Lung (tissue), 17 donors: ENCODE measurements at places on chromosomes 6 and 20. TPM values are rescaled to one million over a fixed set of nuclear protein-coding genes. Genes with fewer than 3 reads are reported as not detected.
A peak's percentile ranks its signal among the peaks of the same experiment; 100 is the strongest.

GRCh38 chr6:12576389-12576788 is 140.2 kb upstream of the PHACTR1 start:
- H3K36me3 ChIP-seq = no peaks in the 10 kb centered on the region
- H3K27me3 ChIP-seq = no peaks in the 10 kb centered on the region
- H3K4me1 ChIP-seq = no peaks in the 10 kb centered on the region
- no peak overlapping the region for H3K27ac ChIP-seq

DNA sequence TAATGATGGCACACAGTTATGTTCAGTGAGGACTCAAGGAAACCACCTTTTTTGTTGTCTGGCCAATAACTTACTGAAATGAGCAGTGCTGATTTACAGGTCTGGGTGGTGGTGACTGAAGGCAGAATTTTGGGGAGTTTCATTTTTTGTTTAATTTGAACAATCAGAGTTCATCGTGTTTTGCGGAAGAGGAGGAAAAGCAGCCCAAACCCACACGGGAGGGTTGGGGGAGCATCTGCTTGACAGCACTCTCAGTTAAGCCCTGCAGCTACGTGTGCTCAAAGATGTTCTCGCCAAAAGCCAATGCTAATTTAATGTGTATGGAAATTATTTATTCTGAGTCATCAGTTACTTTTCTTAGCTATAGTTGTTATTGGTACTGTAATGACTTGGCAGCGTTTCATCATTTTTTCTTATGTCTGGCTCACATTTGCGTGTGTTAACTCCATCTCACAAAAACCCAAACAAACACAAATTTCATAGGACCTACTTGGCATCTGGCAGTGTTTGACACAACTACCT is 89.2 kb downstream of the UST start:
- DNase-seq = peak; percentile 78
- H3K27me3 ChIP-seq = no peaks in the 10 kb centered on the region
- no peak overlapping the region for H3K4me3 ChIP-seq
- no peaks in the 10 kb centered on the region for H3K4me1 ChIP-seq
- H3K36me3 ChIP-seq = no peaks in the 10 kb centered on the region

DNA sequence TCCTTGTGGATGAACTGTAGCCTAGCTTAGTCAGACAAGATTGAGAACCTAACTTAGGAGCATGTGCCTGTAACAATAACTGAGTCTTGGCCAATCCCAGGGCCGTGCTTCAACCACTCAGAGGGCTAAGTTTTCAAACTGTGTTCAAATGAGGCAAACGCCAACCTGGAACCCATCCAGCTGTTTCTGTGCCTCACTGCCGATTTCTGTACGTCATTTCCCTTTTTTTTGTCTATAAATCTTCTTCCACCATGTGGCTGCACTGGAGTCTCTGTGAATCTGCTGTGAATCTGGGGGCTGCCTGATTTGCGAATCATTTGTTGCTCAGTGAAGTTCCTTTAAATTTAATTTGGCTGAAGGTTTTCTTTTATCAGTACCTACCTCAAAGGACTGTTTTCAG is 115.0 kb upstream of the CHD6 start:
- peak; percentile 5 for DNase-seq
- H3K36me3 ChIP-seq = no peaks in the 10 kb centered on the region
- H3K4me1 ChIP-seq = no peaks in the 10 kb centered on the region

GRCh38 chr6:49003348-49003747 is 459.7 kb downstream of the MMUT start:
- no peak for DNase-seq
- no peak overlapping the region for H3K27ac ChIP-seq
- no peaks in the 10 kb centered on the region for H3K36me3 ChIP-seq
- no peaks in the 10 kb centered on the region for H3K27me3 ChIP-seq
- H3K4me3 ChIP-seq = no peak overlapping the region

DNA sequence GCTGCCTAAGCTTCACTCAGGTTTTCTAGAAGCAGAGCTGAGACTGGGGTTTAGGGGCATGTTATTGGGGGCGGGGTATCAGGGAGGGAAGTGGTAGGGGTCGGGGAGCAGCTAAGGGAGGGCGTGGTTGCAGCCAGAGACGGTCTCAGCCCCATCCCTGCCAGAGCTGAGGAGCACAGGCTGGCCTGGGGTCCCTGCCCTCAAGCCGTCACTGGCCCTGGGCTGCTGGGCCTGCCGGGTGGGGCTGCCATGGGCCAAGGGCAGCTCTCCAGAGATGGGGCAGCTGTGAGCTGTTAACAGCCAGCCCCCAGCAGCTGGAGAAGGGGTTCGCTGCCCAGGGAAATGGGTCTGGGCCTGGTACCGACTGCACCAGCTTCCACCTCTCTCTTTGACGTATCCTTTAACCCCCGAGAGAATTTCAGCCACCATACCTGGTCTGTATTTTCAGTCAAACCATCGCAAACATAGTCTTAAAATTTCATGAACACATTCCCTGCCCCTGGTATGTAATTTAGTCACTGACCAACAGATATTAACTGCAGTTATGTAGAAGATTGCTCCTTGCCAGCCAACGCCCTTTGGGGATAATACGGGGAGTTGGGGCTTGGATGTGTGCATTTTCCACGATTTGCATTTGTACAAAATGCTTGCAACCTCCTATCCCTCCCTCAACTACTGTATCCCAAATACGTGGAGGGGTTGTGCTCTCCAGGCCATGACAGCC is 253.4 kb downstream of the TAF4 start:
- H3K36me3 ChIP-seq = no peaks in the 10 kb centered on the region
- H3K4me1 ChIP-seq = no peaks in the 10 kb centered on the region
- no peaks in the 10 kb centered on the region for H3K27me3 ChIP-seq
- no peak overlapping the region for H3K4me3 ChIP-seq

- H3K4me1 ChIP-seq = no peaks in the 10 kb centered on the region
- H3K36me3 ChIP-seq = no peaks in the 10 kb centered on the region
- no peak for DNase-seq
- no peaks in the 10 kb centered on the region for H3K27me3 ChIP-seq
Observed at GRCh38 chr6:41970436-41970846, 28.8 kb upstream of the CCND3 start.

GRCh38 chr6:13519839-13520238 is 32.4 kb upstream of the GFOD1 start:
- H3K4me3 ChIP-seq = no peak overlapping the region
- H3K36me3 ChIP-seq = no peaks in the 10 kb centered on the region
- no peaks in the 10 kb centered on the region for H3K4me1 ChIP-seq

GRCh38 chr6:33440649-33441309 is 13.6 kb upstream of the ZBTB9 start:
- H3K27ac ChIP-seq = no peak overlapping the region
- no peaks in the 10 kb centered on the region for H3K4me1 ChIP-seq

- no peaks in the 10 kb centered on the region for H3K27me3 ChIP-seq
- DNase-seq = peak; percentile 46
- no peak overlapping the region for H3K4me3 ChIP-seq
- no peaks in the 10 kb centered on the region for H3K4me1 ChIP-seq
Observed at GRCh38 chr6:34414999-34415858, 10.6 kb downstream of the RPS10 start.

DNA sequence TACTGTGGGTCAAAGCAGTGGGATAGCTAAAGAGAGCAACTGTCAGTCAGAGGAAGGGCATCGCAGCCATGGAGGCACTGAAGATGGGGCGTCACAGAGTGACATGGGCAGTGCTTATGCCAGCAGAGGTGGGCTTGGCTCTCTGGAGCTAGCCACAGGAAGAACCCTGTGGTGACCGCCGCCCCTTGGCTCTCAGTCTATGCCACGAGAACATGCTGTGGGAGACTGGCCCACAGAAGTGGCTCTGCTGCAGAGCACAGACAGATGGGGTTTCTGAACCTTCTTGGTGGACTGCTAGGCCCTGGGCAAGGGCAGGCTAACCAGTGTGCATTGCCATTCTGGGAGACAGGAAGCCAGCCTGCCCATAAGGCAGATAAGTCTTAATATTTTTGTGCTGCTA is 290.0 kb upstream of the SUPT3H start:
- H3K27me3 ChIP-seq = peaks cover 34% of the 10 kb centered on the region
- no peaks in the 10 kb centered on the region for H3K36me3 ChIP-seq
- no peak overlapping the region for H3K4me3 ChIP-seq
- no peak overlapping the region for H3K27ac ChIP-seq

DNA sequence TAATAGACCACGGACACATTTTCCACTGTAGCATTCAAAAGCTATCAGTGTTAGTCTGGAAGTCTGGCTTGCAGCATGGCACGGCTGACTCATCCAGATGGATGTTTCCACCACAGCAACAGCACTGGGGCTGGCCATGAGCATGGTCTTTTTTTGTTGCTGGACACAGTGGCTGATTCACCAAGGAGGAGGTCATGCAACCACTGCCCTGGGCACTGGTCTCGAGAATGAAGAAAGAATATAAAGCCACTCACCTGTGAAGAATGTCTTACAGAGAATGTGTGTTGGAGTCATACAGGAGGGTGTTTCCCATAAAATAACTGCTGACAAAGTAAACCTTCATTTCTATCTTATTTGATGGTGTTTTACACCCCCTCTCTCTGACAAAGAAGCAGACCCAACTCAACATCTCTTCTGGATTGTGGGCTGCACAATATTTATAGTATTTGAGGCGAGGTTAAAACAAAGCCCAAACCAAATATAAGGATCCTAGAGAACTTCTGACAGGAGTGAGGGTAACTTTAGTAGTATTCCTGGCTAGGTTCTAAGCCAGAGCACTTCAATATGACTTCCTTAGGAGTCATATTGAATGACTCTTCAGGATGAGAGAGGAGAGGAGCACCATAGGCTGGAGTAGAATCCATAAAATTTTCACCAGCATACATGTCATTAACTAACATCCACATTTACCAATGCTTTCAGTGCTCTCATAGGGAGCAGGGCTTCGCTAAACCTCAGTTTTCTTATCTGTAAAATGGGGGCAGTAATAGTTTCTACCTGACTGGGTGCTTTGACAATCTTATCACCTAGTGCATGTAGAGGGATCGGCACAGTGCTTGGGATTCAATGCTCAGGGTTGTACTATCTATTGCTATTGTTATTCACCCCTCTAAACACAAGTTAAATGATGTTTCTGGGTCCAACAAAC is 121.4 kb downstream of the KIF13A start:
- no peak for DNase-seq
- H3K36me3 ChIP-seq = no peaks in the 10 kb centered on the region
- H3K4me3 ChIP-seq = no peak overlapping the region
- H3K4me1 ChIP-seq = no peaks in the 10 kb centered on the region
- H3K27me3 ChIP-seq = no peaks in the 10 kb centered on the region

- no peak overlapping the region for H3K27ac ChIP-seq
- no peaks in the 10 kb centered on the region for H3K4me1 ChIP-seq
- H3K4me3 ChIP-seq = no peak overlapping the region
- no peak for DNase-seq
Observed at GRCh38 chr20:51012357-51012756, 10.6 kb downstream of the KCNG1 start.

ATP9A gene
- total RNA-seq = 21.9 TPM

DEFB124 gene
- total RNA-seq = not detected

DCDC2 gene
- total RNA-seq = 14.2 TPM

FAM209B gene
- total RNA-seq = 0.55 TPM

SLC44A4 gene
- total RNA-seq = 121 TPM

TREM2 gene
- total RNA-seq = 1.6 TPM

ZGPAT gene
- total RNA-seq = 18.3 TPM

KHDC1L gene
- total RNA-seq = not detected
